ENCODE measurements at places on chromosomes 1 and 21. TPM values are rescaled to one million over a fixed set of nuclear protein-coding genes. Genes with fewer than 3 reads are reported as not detected.

DNA sequence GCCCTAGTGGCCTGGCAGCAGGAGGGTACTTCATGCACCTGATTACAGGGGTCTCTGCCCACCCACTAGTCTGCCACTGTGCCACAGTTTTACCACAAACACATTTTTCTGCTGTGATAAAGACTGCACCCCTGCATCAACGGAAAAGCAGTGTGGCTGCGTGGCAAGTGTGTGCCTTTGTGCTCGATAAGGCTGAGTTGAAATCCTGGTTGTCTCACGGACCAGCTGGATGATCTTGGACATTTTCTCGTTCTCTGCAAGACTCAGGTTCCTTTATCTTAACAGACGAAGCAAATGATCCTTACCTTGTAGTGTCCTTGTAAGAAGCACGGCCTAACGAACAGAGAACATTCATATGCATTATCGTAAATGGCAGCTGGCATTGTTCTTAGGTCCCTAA, 10.2 kb downstream of the GRHL3 start:
- peaks cover 24% of the 10 kb centered on the region for H3K27me3 ChIP-seq
- DNase-seq = no peak
- H3K4me1 ChIP-seq = peaks cover 17% of the 10 kb centered on the region
- no peak overlapping the region for H3K4me3 ChIP-seq

- H3K4me3 ChIP-seq = no peak overlapping the region
- no peak for DNase-seq
- no peaks in the 10 kb centered on the region for H3K4me1 ChIP-seq
- peaks cover 79% of the 10 kb centered on the region for H3K36me3 ChIP-seq
- no peaks in the 10 kb centered on the region for H3K27me3 ChIP-seq
- no peak overlapping the region for H3K27ac ChIP-seq
Observed at GRCh38 chr21:43689556-43690337, 29.2 kb upstream of the PDXK start.

GRCh38 chr1:91693557-91693956, 192.4 kb downstream of the TGFBR3 start:
- H3K4me3 ChIP-seq = no peak overlapping the region
- no peak overlapping the region for H3K27ac ChIP-seq
- no peaks in the 10 kb centered on the region for H3K27me3 ChIP-seq
- peak; percentile 61 for DNase-seq
- H3K36me3 ChIP-seq = peaks cover 4% of the 10 kb centered on the region
- H3K4me1 ChIP-seq = peaks cover 2% of the 10 kb centered on the region

DNA sequence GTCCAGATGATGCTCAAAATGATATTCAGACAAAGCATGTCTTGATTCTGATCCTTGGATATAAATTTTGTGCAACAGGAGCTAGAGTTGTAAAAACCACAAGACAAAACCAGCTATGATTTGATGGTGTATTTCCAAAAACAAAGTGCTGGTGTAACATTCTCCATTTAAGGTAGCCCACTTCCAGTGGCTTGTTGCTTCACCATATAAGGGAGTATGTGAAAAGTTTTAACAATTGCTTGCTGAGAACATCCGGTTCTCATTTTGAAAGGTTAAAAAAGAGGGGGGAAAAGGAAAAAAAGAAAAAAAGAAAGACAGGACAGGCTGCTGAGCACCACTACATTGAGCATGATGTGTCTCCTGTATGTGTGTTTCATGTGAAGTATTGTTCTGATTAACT, 123.6 kb downstream of the MACF1 start:
- DNase-seq = no peak
- H3K27me3 ChIP-seq = no peaks in the 10 kb centered on the region
- no peak overlapping the region for H3K27ac ChIP-seq
- H3K4me1 ChIP-seq = no peaks in the 10 kb centered on the region

DNA sequence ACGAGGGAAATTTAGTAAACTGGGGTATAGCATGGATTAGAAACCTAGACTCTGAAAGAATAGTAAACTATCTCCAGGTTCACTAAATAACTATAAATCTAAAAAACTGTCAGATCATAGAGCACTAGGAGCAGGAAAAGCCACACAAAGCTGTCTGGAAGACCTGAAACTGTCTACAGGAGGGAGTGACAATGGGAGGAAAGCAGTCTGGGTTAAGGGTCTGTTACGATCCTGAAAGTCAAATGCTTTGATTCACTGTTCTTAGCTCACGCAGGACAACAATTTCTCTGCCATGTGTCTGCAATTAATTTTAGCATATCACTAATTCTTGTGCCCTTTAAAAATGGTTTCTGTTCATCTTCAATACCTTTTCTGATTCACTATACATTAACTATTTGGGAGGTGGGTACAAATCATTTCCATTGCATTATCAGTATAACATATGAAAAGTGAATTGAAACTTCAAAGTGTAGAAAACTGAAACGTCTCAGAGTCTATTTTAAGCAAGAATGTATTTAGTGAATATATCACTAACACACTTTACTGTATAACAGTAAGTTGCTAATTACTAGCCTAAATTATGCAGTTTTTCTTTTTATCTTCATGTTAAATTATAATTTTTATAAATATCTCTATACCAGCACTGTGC, 18.4 kb downstream of the CEP170 start:
- H3K4me3 ChIP-seq = no peak overlapping the region
- H3K4me1 ChIP-seq = peaks cover 5% of the 10 kb centered on the region
- H3K36me3 ChIP-seq = peaks cover 10% of the 10 kb centered on the region
- DNase-seq = no peak

DNA sequence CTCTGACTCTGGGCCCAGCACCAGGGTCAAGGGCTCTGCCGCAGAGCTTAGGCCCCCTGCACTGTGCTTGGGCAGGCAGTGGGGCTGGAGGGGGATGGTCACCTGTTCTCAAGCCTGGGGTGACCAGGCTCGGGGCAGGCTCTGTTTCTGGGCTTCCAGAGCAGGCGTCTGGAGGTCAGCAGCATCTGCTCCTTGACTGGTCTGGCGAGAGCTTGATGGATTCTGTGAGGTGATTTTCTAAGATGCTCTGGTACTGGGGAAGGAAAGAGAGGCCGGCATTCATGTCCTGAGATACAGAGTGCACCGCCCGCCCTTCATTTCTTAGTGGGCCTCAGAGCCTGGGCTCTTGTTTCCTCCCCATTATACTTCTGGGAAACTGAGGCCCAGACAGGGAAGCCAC, 24.5 kb downstream of the RAB7B start:
- H3K27ac ChIP-seq = no peak overlapping the region
- H3K36me3 ChIP-seq = no peaks in the 10 kb centered on the region
- no peaks in the 10 kb centered on the region for H3K27me3 ChIP-seq

DNA sequence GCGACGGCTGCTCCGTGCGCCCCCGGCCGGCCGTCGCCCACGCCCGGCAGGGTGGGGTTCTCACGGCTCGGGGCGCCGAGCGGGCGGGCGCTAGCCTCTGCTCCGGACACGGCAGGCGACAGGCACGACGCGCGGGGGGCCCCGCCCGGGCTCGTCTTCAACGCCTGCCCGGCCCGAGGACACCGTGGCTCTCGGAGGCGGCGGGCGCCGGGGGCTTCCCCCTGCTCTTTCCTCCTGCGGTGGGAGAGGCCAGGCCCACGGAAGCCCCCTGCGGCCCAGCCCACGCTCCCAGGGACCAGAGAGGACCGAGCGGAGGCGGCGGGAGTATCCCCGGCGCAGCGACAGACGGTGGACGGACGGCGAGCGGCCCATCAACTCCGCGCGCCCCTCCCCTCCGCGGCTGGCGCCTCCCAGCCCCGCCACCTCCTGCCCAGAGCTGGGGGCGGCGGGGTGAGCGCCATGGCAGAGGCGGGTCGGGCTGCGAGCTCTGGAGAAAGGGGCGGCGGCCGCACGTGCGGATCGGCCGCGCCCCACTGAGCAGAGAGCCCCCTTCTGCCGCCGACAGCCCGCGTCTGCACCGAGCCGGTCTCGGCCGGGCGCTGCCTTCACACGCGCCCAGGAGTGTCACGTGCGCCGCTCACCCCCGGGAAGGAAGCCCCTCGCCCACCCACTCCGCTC, at the start of the genes SHE and TDRD10:
Gene SHE, minus strand, starts transcription at position 347 of the 678 bp plus-strand sequence. CDS start 386 bp downstream, outside the sequence.
Gene TDRD10, plus strand, starts transcription at position 154 of the 678 bp plus-strand sequence. CDS start 4,685 bp downstream, outside the sequence.
- peak within 1 kb of the TSS; percentile 2 for H3K4me3 ChIP-seq
- H3K27me3 ChIP-seq = peaks cover 71% of the 10 kb centered on the region
- no peak for DNase-seq
- no peak within 1 kb of the TSS for H3K27ac ChIP-seq
- no peaks in the 10 kb centered on the region for H3K36me3 ChIP-seq

DNA sequence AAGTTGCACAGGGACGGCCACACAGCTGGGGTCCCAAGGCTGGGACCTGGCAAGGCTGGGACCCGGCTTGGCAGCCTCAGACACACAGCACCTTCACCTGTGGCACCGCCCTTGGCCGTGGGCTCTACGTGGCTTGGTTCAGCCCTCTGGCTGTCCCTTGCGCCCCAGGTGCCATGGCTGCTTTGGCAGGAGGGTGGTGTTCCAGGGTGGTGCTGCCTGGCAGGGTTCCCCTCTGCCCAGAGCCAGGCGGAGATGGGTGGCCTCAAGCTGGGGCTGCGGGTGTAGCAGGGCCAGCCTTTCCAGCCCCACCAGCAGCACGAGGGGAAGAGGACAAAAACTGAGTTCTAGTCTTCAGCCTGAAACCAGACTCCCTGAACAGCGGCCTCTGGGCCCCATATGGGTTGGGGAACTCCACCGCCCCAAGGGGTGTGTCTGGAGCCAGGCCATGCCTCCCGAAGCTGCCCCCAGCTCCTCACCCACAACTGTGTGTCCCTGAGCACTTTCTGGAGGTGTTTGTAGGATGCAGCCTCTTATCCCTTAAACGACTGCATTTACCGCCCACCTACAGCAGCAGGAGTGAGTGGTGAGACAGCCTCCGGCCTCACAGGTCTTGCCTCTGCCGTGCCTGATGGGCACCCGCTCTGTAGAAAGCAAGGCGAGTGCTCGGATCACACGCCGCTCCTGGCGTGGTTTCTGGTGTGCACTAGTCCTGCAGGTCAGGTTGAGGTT, 92.3 kb downstream of the PDE9A start:
- no peaks in the 10 kb centered on the region for H3K36me3 ChIP-seq
- no peak overlapping the region for H3K27ac ChIP-seq
- no peaks in the 10 kb centered on the region for H3K4me1 ChIP-seq

GRCh38 chr1:113035086-113035485, 37.9 kb upstream of the LRIG2 start:
- H3K27me3 ChIP-seq = no peaks in the 10 kb centered on the region
- H3K36me3 ChIP-seq = no peaks in the 10 kb centered on the region
- DNase-seq = no peak
- H3K27ac ChIP-seq = no peak overlapping the region
- H3K4me3 ChIP-seq = no peak overlapping the region
- H3K4me1 ChIP-seq = no peaks in the 10 kb centered on the region

DNA sequence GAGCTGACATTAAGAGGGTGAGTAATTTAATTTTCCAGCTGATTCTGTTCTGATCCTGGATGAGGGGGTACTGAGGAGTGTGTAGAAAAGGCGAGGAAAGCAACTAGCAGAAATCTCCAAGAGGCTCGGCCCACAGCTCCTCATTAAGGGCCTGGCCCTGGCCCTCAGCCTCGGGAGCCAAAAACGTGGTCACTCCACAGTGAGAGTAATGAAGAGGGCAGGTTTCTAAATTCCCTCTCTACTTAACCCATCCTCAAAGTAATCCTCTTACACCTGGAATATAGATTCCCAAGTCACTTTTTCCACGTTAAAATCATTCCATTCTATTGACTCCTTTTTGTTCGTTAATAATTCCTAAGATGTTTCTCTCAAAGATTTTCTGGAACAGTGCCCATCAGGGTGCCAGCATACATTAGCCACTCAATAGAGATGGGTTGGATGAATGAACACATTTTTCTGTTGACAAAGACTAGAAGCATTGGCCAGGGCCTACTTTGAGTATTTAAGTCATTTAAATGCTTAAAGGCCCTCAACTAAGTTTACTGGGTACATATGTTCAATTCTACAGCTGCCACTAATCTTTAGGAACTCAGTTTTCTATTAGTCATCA, 1.1 kb upstream of the COL11A1 start:
- peaks cover 2% of the 10 kb centered on the region for H3K27me3 ChIP-seq
- H3K4me1 ChIP-seq = no peaks in the 10 kb centered on the region
- H3K27ac ChIP-seq = no peak overlapping the region
- H3K36me3 ChIP-seq = no peaks in the 10 kb centered on the region
- no peak for DNase-seq

- no peaks in the 10 kb centered on the region for H3K27me3 ChIP-seq
- no peaks in the 10 kb centered on the region for H3K4me1 ChIP-seq
- H3K4me3 ChIP-seq = no peak overlapping the region
- H3K27ac ChIP-seq = no peak overlapping the region
- no peak for DNase-seq
Observed at GRCh38 chr1:171919891-171920887, 78.9 kb downstream of the DNM3 start.

DNA sequence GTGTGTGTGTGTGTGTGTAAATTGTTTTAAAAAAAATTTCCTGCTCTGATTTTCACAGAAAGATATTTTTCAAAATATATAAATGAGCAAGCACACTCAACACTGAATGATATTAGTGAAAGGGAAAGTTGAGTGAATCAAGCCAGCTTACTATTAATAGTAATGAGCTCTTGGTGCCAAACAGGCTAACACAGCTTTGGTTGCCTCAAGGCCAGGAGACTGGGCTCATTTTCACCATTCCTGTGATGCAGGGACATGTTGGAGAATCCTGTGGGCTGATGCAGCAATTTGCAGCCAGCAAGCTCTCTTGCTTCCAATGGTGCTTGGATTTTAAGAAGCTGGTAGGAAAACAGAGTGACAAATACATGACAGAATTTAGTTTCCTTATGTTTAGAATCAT, 30.2 kb downstream of the PLA2G4A start:
- H3K4me1 ChIP-seq = no peaks in the 10 kb centered on the region
- no peaks in the 10 kb centered on the region for H3K36me3 ChIP-seq
- H3K27ac ChIP-seq = no peak overlapping the region
- no peaks in the 10 kb centered on the region for H3K27me3 ChIP-seq

Gene C1QTNF12
- total RNA-seq = 0.36 TPM

Gene MYBPHL
- total RNA-seq = not detected

Gene SLAMF9
- 0.28 TPM for total RNA-seq

Gene CNTN2
- total RNA-seq = 0.28 TPM

Data from IMR-90 (cell line).